ENCODE measurements at places on chromosomes 2 and 18.

GRCh38 chr2:129061069-129061768 is 742.6 kb upstream of the HS6ST1 start:
- no peak for DNase-seq

GRCh38 chr2:205836477-205837221 is 154.3 kb downstream of the NRP2 start:
- DNase-seq, result no peak

- no peak for DNase-seq
Measured at GRCh38 chr2:19987936-19988335, 2.0 kb downstream of the WDR35 start.

GRCh38 chr2:127641133-127641532 is 4.8 kb upstream of the GPR17 start:
- DNase-seq, result no peak

DNA sequence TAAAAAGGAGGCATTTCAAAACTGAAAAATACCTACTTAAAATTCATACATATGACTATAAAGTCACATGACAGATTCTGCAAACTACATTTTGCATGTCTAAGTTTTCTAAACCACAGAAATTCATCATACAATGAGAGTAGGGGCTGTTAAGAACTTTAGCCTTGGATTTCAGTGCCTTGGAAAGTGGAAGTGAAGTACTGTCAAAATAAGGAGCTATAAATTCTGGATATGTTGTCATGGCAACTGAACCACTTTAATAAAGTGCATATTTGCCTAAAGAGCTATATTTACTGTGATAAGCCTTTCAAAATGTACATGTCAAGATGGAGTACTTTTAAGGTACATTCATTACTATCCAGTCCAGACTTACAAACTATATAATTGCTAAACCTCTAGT is 227.1 kb downstream of the RAB3GAP1 start:
- DNase-seq, result no peak

- no peak for DNase-seq
Measured at GRCh38 chr2:143968860-143969259, 551.1 kb downstream of the ZEB2 start.

- no peak for DNase-seq
Measured at GRCh38 chr2:216851486-216852090, 8.3 kb downstream of the TNP1 start.

DNA sequence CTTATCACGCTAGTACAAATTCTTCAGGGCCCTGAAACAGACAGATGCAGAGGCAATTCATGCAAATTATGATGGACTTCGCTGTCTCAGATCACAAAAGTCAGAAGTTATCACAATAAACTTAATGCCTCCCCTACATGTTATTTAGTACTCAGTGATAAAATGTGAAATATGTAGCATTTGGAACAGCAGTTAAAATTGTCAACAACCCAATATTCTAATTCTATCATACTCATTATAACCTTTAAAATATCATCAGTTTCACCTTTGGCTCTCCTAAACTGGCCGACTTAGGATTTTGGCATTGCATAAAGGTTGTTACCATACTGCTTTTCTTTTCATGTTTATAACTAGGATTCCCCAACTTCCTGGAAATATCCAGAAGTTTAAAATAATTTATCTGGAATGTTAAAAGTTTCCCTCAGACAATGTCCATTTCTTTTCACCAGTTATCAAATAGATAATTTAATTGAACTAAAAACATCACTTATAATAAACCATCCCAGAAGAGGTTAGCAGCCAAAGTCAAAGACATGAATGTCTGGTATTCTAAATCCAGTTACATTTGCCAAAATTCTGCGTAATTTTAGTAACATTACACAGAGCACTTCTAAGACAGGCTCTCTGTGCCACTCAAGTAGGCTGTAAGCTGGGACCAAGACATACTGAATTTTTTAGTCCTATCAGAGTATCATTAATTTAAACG is 239.8 kb downstream of the RBM43 start:
- no peak for DNase-seq

GRCh38 chr2:150371044-150371818 is 116.2 kb downstream of the RND3 start:
- DNase-seq, result no peak

DNA sequence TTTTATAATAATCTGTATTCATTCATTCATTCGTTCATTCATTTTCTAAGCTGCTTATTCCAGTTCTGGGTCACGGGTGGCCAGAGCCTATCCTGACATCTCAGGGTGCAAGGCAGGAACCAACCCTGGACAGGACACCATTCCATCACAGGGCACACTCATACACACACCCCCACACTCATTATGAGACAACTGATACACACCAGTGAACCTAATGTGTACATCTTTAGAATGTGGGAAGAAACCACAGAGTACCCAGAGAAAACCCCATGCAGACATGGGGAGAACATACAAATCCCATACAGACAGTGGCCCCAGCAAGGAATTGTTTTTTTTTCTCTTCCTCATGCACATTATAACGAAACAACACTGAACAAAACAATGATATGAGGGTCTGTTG is 54.7 kb downstream of the RTN4 start:
- no peak for DNase-seq

- no peak for DNase-seq
Measured at GRCh38 chr2:128710729-128711128, 392.1 kb upstream of the HS6ST1 start.

GRCh38 chr2:168210895-168211570 is 36.4 kb downstream of the STK39 start:
- DNase-seq, result no peak

DNA sequence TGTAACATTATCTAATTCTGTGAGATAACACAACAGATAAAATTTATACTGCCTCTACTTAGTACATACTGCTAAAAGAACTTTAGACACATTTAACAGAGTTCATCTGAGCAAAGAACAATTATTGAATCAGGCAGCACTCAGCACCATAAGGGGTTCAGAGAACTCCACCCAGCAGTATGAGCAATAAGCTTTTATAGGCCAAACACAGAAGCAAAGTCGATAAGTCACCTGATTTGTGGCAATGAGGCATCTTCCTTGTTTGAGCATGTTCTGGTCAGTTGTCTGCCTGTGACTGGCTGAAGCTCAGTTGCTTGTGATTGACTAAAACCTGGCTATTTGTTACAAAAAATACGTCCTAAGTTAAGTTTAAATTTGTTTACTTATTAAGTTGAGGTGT is 746.1 kb upstream of the DDX18 start:
- no peak for DNase-seq

- no peak for DNase-seq
Measured at GRCh38 chr2:52475590-52475989, 1292.0 kb upstream of the CHAC2 start.

DNA sequence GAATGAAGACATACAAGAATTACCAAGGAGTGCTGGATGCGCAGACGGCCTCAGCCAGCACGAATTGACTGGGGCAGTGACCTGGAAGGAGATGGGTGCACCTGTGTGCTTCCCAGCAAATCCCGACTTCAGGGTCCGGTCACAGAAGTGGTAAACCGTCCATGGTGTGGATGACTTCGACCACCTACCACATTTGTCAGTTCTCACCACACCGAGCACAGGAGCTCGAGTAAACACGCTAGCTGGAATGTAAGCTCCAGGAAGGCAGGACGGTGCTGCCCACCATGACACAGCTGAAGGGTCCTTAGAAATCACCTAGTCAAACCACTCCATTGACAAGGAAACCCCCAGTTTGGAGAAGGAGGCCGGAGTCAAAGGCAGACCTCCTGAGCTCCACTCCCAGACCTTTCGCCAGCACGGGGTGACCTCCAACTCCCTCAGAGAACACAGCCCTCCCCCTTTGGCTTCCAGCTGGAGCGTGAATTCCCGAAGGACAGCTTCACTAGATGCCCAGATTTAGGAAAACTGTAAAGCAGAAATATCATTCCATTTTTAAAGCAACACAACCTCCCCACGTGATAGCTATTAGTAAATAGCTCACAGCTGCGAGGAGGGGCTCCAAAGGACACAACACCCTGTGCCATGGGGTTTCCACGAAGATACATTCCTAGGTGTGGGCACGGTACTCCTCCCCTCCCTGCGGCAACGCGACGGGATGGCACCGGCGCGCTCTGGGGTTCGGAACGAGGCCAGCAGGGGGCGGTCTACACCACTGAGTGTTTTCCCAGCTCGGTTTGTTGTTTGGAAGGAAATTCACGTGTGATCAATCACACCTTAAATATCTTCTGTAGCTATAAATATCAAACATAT is 34.1 kb upstream of the GNAL start:
- DNase-seq, result peak; percentile 8

DNA sequence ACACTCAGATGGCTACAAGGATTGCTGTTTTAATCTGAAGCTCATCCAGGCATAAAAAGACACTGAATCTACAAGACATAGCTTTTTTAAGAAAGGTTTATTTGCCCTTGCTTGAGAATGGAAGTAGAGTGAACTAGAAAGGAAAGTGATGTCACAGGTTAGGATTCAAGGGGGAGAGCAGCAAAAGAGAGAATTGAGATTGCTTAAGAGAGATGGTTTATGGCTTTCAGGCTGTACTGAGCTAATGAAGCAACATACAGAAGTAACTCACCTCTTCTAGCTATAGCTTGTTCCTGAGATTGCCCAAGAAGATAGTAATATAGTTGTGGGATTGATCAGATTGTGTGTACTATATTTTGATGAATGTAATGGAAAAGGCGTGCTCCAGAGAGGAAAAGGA is 26.1 kb upstream of the ACVR2A start:
- no peak for DNase-seq

DNA sequence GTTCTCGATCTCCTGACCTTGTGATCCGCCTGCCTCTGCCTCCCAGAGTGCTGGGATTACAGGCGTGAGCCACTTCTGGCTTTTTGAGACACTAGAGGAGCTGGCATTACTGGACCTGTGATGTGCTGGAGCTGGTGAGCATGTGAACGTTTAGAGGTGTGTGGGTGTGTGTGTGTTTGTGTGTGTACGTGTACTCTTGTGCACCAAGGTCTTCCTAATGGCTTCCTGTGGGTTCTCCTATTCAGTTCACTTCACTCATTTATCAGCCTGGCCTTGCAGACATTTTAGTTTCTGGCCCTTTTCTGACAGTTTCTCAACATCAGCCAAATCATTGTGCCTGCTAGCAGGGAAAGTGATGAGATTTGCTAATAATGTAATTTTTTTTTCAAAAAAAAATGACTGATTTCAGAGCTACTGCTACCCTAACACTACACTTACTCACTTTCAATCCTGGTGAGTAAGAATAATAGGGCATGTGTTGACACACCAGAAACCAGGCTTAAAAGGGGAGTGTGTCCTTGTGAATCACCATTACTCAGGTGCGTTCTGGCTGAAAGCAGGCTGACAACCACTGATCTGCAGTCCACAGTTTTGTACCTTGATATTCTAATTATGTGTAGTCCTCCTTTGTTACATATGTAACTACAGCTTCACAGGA is 41.0 kb upstream of the ACTR3 start:
- DNase-seq, result no peak

GRCh38 chr2:189142893-189143759 is 36.4 kb downstream of the COL5A2 start:
- no peak for DNase-seq

- no peak for DNase-seq
Measured at GRCh38 chr2:239644011-239644410, 243.2 kb upstream of the HDAC4 start.

GRCh38 chr18:3984163-3984757 is 470.8 kb downstream of the DLGAP1 start:
- no peak for DNase-seq

GRCh38 chr2:242053921-242054320 is 184.4 kb downstream of the RTP5 start:
- no peak for DNase-seq

GRCh38 chr2:152242787-152243472 is 67.4 kb upstream of the STAM2 start:
- DNase-seq, result no peak

GRCh38 chr2:31728406-31729064 is 147.8 kb upstream of the SRD5A2 start:
- no peak for DNase-seq

- DNase-seq, result no peak
Measured at GRCh38 chr2:17051538-17051937, 385.9 kb upstream of the CYRIA start.

DNA sequence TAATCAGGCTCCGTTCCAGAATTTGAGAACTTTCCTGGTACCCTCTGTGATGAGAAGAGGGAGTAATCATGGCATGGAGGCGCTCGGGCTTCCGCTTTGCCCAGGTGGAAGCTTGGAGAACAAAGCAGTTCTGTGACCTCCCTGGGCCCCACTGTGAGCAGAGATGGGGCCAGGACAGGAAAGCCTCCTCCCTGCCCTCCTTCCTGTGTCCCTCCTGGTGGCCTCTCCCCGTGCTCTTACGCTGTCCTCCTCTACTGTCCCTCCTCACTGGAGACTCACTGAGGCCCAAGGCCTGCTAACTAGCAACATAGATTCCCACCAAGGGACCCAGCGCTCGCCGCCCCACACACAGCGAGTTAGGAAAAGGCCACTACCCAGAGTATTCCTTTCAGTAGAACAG is 119.8 kb downstream of the MAPK4 start:
- DNase-seq, result no peak

DNA sequence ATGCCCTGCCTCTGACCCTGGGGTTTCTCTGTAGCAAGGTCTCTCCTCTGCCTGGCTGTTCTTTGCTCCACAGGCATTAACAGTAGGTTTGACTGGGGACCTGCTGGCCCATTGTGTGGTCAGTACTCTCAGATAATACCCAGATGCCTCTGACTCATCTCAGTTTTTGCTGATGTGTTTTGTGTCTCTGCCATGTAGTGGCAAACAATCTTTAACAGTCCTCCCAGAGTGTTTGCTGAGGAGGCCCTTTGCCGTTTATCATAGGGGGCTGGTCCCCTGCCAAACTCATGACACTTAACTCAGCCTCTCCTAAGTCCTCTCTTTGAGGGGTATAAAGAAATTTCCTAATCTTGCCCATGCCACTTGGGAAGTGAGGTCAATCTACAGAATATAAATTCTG is 793.7 kb upstream of the FANCL start:
- DNase-seq, result no peak

GRCh38 chr2:59073286-59073685 is 832.2 kb upstream of the FANCL start:
- DNase-seq, result no peak

DNA sequence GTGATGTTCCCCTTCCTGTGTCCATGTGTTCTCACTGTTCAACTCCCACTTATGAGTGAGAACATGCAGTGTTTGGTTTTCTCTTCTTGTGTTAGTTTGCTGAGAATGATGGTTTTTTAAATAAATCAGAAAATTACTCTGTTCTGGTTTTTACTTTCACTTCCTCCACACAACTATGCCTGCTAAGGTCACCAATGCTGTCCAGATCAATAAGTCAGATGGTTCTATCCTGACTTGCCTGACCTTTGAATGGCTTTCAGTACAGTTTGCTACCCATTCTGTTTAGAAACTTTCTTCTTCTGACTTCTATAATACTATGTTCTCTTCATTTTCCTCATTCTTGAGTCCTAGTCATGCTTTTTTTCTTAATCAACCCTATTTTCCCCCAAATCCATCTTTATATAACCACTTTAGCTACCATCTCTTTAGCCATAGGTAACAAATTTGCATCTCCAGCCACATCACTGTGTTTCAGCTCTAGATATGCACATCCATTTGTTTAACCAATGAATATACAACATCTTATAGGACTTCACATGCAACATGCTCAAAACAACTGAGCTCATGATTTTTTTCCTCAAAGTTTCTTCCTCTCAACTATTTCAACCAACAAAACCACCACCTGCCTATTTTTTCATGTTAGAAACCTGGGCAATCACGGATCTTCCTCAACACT is 58.8 kb upstream of the SLC38A11 start:
- DNase-seq, result no peak
